ENCODE measurements at places on chromosomes 5 and 9. TPM values are rescaled to one million over a fixed set of nuclear protein-coding genes. Genes with fewer than 3 reads are reported as not detected.
A peak's percentile ranks its signal among the peaks of the same experiment; 100 is the strongest.

DNA sequence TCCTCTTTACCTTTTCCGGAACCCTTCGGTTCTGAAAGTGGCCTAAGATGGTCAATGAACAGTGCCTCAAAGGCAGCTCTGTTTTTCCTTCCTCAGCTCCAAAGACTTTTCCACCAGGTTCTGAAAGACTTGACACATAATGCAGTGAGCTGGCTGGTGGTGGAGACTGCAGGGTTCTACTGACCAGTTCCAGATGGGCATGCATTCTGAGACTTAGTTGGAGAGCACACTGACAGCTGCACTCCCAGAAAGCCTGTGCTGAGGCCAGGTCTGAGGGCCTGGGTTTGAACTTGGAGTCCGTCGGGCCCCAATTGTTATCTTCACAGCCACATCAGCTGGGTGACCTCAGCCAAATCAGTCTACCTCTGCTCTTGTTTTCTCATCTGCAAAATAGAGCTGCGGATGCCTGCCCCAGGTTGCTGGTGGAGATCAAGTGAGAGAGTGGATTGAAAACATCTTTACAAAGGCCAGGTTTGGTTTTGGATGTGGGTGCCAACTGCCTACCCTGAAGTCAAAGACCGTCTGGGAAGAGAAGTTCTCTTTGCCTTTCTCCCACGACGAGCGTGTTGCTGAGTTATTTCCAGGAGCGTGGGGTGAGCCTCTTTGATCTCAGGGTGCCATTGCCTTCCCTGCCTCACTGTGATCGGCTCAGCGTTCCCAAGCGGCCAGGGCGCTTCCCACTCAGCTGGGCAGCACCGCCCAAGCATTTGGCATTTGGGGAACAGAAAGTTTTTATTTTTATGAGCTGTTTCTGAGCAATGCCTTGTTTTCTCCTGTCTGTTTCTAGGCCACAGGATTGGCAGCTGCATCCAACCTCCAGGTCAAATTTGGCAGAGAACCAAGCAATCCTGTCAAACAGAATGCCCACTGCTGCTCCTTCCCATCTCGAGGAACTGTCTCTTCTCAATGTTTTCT lies 54.9 kb downstream of the RAD23B start:
- no peak for DNase-seq

DNA sequence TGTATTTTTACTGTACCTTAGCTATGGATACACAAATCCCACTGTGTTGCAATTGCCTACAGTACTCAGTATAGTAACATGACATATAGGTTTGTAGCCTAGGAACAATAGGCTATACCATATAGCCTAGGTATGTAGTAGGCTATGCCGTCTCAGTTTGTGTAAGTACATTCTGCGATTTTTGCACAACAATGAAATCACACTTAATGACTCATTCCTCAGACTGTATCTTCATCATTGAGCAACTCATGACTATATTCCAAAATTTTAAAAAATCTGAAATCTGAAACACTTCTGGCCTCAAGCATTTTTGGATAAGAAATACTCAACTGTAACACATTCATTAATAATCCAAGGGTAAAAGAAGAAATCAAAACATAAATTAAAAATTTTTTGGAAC lies 666.8 kb upstream of the GRAMD2B start:
- DNase-seq = no peak

DNA sequence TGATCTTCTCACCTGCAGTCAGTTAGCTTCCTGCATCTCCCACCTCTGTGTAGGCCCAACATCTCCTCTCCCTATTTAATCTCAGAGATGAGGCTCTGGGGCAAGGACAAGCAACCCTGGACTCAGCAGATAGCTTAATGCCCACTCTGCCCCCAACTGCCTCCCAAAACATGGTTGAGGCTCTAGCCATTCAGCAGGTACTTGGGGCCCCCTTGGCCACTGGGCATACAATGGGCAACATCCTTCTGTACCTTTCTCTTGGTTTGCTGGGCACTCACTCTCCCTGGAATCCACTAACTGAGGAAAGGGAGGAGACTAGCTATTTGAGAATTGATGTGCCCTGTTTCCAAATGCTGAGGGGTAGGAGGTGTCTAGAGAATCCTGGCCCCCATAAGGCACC lies 9.4 kb downstream of the IGIP start:
- peak; percentile 0 for DNase-seq

The CLTB gene
- 57.9 TPM for total RNA-seq

DNA sequence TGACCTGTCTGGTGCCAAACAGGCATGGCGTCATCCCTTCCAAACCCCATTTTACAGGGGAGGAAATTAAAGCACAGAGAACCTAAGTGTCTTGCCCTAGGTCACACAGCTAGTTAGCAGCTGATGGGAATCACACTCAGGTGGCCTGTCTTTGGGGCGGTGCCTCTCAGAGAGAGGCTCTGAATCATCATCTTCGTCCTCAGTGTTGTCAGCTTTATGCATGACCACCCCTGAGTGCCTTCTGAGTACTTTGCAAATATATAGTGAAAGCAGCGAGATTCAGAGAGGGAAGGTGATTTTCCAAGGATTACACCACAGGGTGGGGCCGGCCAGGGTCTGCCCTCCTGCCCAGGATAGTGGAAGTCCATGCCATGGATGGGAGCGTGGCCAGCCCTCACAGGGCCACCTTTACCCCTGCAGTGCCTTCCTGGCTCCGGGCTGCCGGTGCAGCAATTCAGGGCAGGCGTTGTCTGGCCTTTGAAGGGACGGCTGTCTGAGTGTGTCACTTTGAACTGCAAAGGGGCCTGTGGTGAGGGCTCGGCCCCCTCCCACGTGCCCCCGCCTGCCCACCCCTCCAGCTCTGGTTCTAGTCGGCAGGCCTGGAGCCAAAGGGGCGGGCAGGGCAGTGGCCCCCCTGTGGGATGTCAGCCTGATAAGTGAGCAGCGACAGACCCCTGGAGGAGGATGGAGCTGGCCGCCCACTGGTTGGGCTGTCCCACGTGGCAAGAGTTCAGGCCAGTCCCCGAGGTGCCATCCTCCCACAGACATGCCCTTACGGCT lies 16.9 kb downstream of the LMX1B start:
- DNase-seq = no peak

The GAS1 gene
- 0.32 TPM for total RNA-seq

GRCh38 chr5:170552621-170553115 lies 48.8 kb downstream of the KCNIP1 start:
- no peak for DNase-seq

DNA sequence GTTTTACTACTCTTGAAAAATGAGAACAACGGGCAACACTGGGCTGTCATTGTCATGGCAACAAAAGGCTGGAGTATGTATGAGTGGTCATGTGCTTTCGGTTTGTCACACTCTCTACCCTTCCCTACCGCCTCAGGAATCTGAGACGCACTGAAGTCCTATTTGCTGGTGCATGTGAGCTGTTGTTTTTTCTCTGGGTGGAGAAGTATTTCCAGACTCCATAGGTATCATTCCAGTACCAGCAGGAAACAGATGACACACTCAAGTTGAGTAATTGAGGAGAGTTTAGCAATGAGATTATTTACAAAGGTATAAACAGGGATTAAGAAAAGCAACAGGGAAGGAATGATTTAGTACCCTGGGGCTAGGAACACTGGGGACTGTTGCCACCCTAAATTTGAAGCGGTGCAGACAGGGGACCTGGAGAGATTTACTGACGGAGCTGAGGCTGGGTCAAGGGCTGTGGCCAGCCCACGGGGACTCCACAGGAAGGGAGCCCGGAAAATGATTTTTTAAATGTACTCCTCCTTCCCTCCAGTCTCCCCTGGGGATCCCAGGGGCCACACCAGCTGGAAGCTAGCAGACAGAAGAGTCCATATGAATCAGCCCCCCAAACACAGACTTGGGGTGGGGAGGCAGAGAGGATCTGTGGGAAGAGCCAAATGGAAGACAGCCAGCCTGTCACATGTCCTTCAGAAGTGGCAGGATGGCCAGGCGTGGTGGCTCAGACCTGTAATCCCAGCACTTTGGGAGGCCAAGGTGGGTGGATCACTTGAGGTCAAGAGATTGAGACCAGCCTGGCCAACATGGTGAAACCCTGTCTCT lies 13.2 kb upstream of the ZBTB43 start:
- no peak for DNase-seq

The SWI5 gene
- 13.5 TPM for total RNA-seq

The SLC4A9 gene
- total RNA-seq = not detected

GRCh38 chr5:2293906-2294305 lies 411.2 kb upstream of the IRX4 start:
- DNase-seq = no peak

DNA sequence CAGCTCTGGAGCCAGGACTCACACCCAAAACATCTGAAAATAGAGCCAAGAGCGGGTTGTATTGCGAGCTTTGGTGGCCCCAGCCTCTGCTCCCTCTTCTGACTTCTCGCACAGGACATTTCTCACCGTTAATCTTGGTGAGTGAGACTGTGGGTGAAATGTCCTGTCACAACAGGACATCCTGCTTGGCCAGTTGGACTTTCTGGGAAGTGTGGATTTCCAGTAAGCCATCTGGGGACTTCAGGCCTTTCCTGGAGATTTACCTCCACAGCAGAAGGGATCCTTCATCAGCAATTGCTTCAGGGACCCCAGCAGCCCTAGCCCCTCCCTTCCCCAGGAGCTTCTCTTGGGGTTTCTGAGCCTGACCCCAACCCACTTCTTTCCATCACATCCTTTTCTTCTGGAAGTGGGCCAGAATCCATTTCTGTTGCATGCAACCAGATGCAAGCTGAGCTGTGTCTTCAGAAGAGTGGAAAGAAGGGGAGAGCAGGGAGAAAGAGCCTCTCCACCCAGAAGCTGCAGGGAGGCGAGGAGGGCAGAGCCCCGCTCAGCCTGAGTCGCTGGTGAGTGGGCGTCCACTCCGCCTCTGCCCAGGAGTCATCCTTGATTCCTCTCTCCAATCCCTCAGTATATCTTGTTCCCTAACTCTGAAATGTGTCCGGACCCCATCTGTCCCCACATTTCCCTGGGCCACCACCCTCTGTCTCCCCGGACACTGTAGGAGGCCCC lies 50.3 kb upstream of the GADD45G start:
- DNase-seq = no peak

DNA sequence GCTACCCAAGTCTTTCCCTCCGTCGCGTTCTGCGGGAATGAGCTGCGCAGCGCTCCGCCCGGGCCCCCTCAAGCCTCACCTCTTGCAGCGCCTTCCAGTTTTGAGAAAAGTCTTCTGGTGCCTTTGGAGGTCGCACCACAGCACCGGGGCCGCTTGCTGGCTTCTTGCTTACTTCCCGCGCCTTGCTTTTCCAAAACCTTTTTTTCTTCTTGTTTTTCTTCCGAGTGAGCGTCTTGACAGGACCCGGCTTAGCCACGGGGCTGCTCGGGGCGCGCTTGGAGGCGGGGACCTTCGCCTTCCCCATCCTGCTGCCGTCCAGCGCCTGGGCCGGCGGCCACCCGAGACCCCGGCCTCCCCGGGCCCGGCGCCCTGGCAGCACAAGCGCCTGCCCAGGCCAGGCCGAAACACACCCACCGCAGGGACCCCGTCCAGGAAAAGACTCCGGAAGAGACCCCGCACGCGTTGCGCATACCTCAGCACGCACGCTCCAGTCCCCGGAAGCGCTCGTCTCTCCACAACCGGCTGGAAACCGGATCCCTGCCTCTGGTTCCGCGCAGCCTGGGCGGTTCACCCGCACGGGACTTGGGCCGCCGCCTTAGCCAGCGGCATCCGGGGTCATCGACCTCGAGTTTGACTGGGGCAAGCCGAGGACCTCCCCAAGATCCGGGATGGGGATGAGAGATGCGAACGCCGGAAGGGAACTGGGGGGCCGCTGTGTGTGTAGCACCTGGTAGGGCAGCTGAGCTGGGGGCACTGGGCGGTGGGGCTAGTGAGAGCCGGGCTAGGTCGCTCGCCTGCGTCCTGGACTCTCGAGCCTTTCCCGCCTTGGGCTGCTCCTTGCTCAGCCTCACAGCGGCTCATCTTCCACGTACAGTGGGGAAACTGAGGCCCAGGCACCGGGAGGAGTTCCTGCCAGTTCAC lies at the start of gene REXO4:
Gene REXO4 (minus strand): TSS at position 470 of the 921 bp plus-strand sequence. CDS start 166 bp downstream, at position 304.
- DNase-seq = peak; percentile 84

GRCh38 chr9:38128752-38129270 lies 59.8 kb upstream of the SHB start:
- DNase-seq = no peak

GRCh38 chr5:174825587-174825986 lies 101.2 kb downstream of the MSX2 start:
- DNase-seq = no peak

GRCh38 chr9:32291370-32291769 lies 93.1 kb upstream of the ACO1 start:
- DNase-seq = no peak

GRCh38 chr9:120730654-120731514 lies 16.6 kb upstream of the MEGF9 start:
- DNase-seq = no peak

The PLEKHG4B gene
- total RNA-seq = not detected

The FOXD4L5 gene
- total RNA-seq = 0.09 TPM

The ASTN2 gene
- total RNA-seq = 2.7 TPM

GRCh38 chr5:92081958-92082712 lies 699.0 kb upstream of the ARRDC3 start:
- no peak for DNase-seq

DNA sequence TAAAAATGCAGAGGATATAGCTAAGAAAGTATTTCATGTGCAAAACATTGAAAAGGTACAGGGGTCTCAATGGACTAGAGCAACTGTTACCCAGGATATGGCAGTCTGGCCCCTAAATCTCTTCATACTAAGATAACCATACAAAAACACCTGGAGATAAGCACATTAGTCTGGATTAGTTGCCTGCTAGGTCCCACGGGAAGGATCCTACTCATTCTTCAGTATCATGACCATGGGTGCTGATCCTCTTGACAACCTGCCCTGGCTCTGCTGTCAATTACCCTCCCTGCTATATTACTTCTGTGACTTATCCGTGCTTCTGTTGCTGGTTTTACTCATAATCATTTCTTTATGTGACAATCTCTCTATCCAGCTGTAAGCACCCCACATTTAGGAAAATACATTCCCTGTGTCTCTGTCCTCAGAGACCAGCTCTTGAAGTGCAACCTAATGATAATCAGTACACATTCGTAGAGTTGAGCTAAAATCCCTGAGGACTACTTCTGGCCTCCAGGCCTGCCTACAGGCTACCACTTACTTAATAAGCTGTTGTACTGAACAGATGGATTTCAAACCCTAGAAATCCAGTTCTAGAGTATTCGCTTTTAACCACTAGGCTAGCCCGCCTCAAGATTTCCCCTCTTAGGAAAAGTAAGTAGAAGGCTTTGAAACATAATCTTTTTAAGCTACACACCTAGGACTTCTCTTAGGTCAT lies 190.5 kb upstream of the OR13F1 start:
- DNase-seq = no peak

GRCh38 chr9:129319938-129320481 lies 141.9 kb upstream of the IER5L start:
- no peak for DNase-seq

Measured in activated T-helper 2 cell treated with anti-CD3 and anti-CD28 coated beads, Interferon-gamma antibody, Interleukin-2, Interleukin-4, amounts not matched to agents 10 μg/mL and 5 μg/mL and 100 μg/mL, durations not matched to agents 14 hours and 24 hours and 36 hours (primary cell).